ENCODE measurements at places on chromosomes 1 and 21.

DNA sequence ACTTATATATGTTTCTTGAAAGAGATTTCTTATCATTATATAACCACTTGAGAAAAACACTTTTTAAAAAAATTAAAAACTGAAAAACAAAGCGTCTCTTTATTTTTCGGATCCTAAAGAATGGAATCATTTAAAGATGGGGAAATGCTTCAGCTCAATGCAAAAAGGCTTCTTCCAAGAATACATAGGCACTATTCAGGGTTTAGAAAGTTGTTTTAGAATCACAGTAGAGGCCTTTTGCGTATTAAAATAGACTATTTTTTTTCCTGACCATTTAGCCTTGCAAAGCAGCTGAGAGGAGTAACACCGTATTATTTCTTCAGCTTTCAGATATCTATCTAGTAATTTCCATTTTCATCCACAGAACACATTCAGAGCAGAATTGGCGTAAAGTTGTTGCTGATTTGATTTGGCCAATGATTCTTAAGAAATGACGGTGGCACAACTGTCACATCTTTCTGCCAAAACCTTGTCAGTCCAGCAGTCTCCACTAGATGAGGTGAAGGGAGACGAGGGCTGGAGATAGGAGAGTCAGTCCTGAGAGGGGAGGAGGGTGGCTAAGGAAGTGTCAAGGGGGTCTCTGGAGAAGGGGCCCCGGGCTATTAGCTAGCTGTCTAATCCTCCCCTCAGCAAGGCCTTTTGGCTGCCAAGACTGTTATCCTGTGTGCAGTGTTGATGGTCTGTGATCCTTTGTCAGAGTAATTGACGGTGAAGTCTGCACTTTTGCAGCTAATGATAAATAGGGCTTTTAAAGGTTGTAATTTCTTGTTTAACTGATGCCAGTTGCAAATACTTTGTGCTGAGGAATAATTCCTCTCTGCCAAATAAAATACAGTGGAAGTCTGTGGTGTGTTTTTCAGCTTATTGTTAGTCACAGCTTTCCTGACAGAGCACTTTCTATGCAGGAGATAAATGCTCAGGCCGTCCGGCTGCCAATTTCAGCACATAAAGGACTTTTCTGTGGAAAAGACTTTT, 34.7 kb downstream of the PRRX1 start:
- no peak for DNase-seq

DNA sequence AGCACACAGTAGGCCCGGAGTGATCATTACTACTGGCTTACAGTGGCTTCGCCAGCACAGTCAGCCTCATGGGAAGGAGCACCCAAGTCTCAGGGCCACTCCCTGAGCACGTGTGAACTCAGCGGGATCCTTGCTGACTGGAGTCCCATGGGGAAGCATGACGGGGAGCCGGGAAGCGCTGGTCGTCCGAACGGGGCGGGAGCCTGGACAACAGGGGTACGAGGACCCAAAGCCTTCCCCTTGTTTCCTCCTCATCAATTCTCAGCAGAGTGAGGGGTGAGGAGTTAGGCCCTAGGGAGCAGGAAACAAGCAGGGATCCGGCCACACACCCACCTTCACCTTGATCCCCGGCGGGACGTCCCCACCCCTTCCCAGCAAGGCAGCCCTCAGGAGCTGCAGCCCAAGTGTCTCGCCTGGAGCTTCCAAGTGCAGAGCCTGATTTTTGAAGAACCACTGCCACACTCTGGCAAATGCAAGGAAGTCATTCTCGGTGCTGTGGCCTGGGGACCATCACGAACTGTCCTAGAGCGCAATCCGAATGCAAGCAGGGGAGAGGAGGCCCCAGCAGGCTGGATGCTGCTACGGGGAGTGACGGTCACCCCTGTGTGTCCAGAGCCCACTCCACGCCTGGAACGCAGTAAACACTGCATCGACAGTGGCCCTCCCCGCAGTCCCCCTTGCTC, 35.5 kb downstream of the TOMM20 start:
- DNase-seq, result peak; percentile 44

GRCh38 chr1:109877317-109877771, 33.3 kb upstream of the CSF1 start:
- peak; percentile 92 for DNase-seq

DNA sequence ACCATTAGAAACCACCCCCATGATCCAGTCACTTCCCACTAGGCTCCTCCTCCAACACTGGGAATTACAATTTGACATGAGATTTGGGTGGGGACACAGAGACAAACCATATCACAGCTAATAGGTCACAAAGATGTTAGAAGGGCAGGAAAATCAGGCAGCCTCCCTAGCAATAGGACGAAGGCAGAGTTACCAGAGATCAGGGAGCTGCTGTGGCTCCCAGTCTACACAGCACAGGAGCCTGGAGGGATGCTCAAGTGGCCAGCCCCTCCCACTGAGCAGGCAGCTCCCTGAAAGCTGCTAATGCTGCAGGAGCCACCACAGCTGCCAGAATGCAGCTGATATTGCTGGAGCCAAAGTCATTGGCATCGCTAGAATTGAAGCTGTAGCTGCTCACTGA, 51.0 kb downstream of the CR1L start:
- DNase-seq, result no peak

DNA sequence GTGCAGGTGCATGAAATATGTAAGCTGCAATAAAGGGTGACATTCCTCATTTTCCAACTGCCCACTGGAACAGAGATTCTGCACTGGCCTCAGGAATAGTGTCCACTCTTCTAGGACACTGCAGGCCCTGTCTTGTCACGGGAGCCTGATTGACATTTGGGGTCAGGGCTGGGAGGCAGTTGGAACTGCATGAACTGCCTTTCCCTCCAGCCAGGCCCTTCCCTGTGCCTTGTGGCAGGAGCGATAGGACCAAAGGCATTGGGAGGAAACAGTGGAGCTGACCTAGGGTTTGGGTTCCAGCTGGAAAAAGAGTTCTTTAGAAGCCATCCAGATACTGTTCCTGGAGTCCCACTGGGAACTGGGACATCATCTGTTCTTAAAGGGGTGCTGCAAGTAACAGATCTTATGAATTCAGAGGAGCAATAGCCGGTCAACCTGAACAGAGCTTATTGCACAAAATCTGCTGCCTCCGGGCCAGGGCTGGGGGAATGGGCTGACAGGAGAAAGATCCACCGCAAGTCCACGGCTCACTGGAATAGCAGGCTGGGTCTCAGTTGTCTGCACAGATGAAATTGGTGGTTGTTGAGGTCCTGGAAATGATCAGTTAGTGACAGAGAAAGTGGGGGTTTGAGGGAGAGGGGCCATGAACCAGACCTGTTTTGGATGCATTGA, 451.7 kb downstream of the CAMTA1 start:
- DNase-seq, result no peak

DNA sequence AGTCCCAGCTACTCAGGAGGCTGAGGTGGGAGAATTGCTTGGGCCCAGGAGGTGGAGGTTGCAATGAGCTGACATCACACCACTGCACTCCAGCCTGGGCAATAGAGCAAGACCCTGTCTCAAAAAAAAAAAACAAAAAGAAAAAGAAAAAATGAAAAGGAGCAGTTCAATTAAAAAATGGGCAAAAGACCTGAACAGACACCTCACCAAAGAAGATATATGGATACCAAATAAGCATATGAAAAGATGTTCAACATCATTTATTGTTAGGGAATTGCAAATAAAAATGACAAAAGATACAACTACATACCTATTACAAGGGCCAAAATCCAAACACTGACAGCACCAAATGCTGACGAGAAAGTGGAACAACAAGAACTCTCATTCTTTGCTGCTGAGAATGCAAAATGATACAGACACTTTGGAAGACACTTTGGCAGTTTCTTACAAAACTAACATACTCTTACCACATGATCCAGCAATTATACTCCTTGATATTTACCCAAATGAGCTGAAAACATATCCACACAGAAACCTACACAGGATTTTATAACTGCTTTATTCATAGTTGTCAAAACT, 28.7 kb upstream of the ATP5PO start:
- DNase-seq, result no peak

- no peak for DNase-seq
Observed at GRCh38 chr1:188723332-188724020, 1754.2 kb downstream of the BRINP3 start.

- no peak for DNase-seq
Observed at GRCh38 chr1:205260948-205261732, 33.4 kb downstream of the TMCC2 start.

- no peak for DNase-seq
Observed at GRCh38 chr1:165927169-165927568, 99.8 kb downstream of the UCK2 start.

DNA sequence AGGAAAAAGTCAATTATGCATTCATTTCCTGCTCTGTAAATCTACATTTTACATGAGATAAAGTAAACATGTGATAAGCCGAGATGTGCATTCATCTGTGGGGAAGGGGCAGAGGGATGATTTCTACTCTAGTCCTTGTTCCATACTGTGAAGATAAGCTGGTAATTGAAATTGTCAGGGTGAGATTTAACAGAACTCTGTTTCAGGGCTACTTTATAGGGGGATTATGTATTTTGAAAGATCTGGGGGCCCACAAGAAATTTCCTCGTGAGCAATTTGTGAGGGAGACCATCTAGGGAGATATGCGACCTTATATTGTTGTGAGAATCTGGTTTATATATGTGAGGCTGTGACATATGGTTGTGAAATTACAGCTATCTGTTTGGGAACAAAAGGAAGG, 73.1 kb upstream of the KCNK1 start:
- no peak for DNase-seq

DNA sequence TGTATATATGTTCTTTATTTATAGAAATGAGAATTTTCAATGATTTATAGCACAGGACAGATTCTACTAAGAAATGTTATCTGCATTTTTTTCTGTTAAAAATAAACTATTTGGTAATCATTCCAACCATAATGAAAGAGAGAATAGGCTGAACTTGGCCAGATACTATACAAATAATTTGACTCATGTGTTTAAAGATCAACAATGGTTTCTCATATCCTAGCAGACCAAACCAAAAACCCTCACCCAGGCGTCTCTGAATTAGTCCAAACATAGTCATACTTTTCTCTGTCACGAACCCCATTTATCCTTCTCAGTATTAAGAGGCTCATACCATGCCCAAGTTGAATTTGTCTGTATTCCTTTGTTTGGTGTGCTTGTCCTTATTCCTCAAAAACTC, 40.3 kb downstream of the RPE65 start:
- no peak for DNase-seq

GRCh38 chr1:51912881-51913280, 34.4 kb upstream of the NRDC start:
- DNase-seq, result no peak

- no peak for DNase-seq
Observed at GRCh38 chr21:36184545-36184944, 27.9 kb downstream of the DOP1B start.

DNA sequence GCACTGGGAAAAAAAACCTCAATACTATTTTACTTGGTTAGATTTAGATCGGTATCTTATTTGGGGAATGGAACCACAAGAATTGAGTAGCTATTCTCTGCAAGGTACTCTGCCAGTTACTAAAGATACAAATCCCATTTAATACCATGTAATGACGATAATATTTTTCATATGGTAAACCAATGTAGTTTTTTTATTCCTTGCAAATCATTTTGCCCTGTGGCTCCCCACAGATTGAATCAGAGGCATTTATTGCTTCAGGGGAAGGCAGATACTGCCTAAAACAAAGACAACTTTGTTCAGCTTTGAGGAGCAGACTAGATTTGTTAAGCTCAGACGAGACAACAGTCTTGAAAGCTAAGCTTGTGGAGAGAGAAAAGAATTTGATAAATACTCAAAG, 226.7 kb upstream of the RUNX1 start:
- no peak for DNase-seq

GRCh38 chr1:197920414-197921117, 3.4 kb downstream of the LHX9 start:
- no peak for DNase-seq

GRCh38 chr21:36948686-36949085, 17.8 kb downstream of the HLCS start:
- DNase-seq, result no peak

DNA sequence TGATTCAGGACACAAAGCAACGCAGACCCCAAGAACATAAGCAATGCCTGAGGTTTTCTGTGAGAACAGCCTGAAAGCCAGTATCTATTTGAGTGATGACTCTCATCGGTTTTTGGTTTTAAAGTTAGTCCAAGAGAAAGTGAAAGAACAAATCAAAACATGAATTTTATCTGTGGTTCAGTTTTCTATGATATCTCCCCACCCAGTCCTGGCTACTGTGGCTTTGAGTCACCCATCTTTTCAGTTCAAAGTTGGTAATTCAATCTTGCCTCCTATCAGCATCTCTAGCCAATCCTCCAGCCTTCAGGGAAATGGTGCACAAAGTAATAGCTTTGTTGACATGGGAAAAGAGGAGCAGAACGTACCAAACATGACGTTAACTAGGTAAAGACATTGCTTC, 40.5 kb upstream of the KRTAP19-8 start:
- no peak for DNase-seq

DNA sequence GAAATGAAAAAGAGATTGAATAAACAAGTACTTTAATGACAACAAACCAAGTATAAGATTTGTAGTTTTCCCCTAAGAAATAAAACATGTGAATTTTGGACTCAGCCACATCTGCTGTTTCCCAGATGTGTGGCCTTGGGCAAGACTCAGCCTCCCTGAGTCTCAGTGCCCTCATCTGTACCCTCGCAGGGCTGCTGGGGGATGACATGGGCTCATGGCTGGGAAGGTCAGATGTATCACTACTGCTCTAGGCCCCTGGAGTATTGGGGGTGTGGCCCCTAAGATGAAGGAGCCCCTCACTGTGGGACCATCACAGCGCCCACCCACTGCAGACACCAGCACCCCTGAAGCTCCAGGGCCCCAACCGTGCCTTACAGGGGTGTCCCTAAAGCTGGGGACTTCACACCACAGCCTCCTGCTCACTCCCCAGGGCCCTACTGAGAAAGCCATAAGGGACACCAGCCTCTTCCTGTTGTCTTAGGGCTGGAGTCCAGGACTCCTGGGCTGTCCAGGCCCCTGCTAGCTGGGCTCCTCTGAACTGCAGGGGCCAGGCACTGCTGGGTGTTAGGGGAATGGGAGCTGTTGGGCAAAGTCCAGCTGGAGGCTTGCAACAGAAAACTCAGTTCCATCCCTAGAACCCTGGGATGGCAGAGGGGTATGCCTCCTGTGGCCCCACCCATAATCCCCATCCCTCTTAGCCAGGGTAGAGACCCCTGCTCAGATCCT, 104.0 kb upstream of the WNT4 start:
- DNase-seq, result no peak

- no peak for DNase-seq
Observed at GRCh38 chr1:110602466-110602865, 3.7 kb downstream of the KCNA2 start.

DNA sequence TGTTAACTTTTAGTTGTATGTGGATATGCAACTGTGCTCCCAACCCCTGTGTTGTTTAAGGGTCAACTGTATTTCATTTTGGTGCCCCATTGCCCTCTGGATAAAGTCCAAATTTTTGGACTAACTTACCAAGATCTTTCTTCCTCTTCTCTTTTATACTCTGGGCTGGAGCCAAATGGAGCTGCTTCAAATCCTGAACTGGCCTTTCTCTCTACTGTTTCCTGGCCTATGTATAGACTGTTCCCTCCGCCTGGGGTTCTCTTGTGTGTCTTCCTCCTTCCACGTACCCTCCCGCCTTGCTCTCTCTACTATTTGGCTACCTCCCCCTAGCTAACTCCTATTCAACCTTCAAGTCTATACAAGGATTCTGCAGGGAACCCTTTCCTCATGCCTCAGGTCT, 8.4 kb upstream of the CDC14A start:
- no peak for DNase-seq
